ENCODE measurements at places on chromosomes 12 and 14. TPM values are rescaled to one million over a fixed set of nuclear protein-coding genes. Genes with fewer than 3 reads are reported as not detected.

HNRNPA1 gene
- total RNA-seq = 423 TPM

TRHDE gene
- 0.96 TPM for total RNA-seq

PTPRQ gene
- total RNA-seq = 0.27 TPM

KLHL33 gene
- 0.33 TPM for total RNA-seq

JPH4 gene
- total RNA-seq = 0.19 TPM

STAC3 gene
- 0.69 TPM for total RNA-seq

IFNG-AS1 gene
- total RNA-seq = 0.58 TPM

PIWIL1 gene
- not detected for total RNA-seq

STK38L gene
- total RNA-seq = 75.4 TPM

SLCO1B1 gene
- total RNA-seq = not detected

UNC119B gene
- total RNA-seq = 11.5 TPM

DNA sequence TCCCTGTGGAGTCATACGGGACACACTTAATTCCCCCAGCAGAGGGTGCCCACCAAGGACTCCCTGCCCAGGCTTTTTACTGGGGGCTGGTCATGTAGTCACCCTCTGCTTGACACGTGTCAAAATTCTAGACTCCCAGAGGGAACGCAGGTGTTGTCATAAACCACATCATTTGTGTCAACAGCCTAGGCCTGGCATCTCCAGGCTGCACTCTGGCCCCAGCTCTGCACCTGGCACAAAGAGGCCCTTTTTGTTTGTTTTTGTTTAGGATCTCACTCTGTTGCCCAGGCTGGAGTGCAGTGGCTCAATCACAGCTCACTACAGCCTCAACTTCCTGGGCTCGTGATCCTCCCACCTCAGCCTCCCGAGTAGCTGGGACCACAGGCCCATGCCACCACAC is 21.1 kb downstream of the BRI3BP start:
- DNase-seq = no peak

GRCh38 chr14:96792003-96792402 is 5.2 kb upstream of the VRK1 start:
- DNase-seq = no peak

- no peak for DNase-seq
Measured at GRCh38 chr14:52455291-52456088, 96.8 kb downstream of the TXNDC16 start.

DNA sequence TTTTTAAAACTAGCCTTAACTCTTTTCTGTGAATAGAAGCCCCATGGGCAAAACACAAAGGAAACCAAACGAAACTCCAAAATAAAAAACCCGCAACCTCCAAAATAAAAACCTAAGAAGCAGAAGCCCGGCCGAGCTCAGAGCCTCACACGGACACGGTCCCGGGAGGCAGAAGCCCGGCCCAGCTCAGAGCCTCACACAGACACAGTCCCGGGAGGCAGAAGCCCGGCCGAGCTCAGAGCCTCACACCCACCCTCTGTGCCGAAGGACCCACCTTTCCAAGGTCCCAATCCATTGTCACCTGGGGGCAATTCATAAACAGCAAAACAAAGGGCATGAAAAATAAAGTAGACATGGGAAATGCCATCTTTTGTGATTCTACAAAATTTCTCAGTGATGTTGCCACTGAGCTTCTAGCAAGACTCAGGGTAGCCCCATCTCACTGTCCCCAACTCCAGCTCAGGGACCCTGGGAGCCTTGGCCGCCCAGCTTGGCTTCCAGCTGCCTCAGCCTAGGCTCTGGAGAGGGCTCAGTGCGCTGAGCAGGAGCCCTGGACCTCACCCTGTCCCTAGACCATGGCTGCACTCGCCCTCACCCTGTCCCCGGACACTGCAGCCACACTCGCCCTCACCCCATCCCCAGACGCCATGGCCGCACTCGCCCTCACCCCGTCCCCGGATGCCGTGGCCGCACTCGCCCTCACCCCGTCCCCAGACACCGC is 82.2 kb downstream of the GALNT9 start:
- no peak for DNase-seq

GRCh38 chr14:21039585-21040369 is 2.4 kb upstream of the RNASE7 start:
- DNase-seq = no peak

DNA sequence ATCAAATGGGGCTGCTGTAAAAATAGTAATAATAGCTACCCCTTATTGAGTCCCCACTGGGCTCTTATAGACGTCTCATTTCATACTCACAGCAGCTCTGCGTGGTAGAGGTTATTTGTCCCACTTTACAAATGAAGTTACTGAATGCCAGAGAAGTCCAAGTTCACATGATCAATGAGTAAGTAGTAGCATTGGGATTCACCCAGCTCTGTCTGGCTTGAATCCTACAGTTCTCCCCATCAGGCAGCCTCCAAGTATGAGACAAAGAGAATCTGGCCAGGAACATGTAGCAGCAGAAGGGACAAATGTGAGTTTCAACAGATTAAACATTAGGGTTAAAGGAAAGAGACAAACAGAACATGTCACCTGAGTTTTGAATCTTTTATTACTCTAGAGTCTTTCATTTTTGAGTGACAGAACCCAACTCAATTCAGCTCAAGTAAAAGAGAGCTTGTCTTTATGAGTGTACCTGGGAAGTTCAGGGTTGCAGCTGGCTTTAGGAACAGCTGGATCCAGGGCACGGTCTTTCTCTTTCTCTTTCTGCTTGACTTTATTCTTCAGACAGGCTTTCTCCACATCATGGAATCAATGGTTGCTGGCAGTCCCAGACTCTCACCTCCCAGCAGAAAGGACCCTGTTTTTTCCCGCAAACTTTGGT is 64.1 kb upstream of the JDP2 start:
- no peak for DNase-seq

DNA sequence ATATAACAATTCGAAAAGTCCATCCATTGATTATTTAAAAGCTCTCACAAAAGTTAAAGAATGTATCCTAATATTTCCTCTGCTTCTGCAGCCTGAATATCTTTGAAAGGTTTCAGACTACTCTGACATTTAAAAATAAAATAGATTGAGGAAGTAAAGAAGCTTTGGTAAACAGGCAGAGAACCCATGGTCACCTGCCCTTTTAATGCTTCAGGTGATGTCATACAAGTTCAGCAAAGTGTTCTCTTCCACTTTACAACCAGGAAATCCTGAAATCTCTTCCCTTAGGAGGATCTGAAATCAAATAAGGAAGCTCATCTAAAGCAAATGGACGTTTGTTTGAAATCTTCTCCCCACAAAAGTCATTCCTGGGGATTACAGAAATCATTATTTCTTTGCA is 322.4 kb downstream of the PDZRN4 start:
- DNase-seq = no peak

- DNase-seq = no peak
Measured at GRCh38 chr14:87566991-87567390, 426.0 kb downstream of the GALC start.

GRCh38 chr14:51653079-51653774 is 1.5 kb downstream of the FRMD6 start:
- DNase-seq = no peak

DNA sequence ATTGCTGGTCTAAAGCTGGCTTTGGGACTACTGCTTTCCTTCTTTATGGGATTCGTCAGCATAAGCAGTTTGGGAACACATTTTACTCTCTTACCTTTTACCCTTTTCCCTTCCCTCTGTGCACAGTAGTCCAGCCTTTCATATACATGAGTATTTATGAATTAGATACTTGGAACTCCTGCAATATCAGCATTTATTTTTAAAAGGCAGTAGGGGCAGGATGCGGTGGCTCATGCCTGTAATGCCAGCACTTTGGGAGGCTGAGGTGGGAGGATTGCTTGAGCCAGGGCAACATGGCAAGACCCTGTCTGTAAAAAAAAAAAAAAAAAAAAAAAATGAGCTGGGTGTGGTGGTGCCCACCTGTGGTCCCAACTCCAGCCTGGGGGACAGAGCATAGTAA is 3.0 kb downstream of the NUBPL start:
- DNase-seq = no peak

DNA sequence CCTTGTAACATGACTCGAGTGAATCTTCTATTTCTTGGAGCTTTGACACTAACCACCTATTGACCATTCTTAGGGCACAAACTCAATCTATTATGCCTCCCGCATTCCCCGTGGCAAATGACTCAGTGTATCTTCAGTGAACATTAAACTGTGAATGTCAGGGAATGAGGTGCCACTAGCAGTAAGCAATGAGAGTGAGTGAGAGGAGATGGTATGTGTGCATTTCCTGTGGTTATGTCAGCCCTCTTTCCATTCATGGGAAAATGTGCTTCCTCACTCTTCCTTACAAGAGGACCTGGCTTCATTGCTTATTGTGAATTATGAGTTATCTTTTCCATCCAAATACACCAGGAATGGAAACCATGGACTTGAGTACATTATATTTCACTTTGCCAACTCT is 229.2 kb downstream of the EMP1 start:
- DNase-seq = no peak

DNA sequence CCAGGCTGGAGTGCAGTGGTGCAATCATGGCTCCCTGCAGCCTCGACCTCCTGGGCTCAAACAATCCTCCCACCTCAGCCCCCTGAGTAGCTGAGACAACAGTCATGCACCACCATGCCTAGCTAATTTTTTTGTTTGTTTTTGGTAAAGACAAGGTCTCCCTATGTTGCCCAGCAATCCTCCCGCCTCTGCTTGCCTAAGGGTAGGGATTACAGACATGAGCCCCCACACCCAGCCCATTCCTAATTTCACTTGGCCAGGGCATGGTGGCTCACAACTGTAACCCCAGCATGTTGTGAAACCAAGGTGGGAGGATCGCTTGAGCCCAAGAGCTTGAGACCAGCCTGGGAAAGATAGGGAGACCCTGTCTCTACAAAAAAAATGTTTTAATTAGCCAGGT is 9.1 kb downstream of the DAD1 start:
- no peak for DNase-seq

GRCh38 chr12:66516133-66516532 is 162.7 kb downstream of the GRIP1 start:
- DNase-seq = no peak

GRCh38 chr12:131448254-131448795 is 262.6 kb upstream of the SFSWAP start:
- no peak for DNase-seq

- no peak for DNase-seq
Measured at GRCh38 chr14:71466946-71467345, 465.3 kb upstream of the RGS6 start.

DNA sequence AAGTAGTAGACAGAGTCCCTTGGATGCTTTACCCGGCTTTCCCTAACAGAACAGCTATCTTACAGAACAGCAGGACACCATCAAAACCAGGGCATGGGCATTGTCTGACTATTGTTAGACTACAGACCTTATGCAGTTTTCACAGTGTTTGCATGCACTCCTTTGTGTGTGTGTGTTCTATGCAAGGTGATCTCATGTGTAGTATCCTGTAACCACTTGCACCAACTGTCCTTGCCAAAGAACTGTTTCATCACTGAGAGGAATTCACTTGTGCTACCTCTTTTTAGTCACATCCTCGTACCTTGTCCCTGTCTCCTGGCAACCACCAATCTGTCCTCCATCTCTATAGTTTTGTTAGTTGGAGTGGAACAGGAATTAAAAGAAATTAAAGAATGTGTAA is 183.6 kb upstream of the PZP start:
- no peak for DNase-seq

DNA sequence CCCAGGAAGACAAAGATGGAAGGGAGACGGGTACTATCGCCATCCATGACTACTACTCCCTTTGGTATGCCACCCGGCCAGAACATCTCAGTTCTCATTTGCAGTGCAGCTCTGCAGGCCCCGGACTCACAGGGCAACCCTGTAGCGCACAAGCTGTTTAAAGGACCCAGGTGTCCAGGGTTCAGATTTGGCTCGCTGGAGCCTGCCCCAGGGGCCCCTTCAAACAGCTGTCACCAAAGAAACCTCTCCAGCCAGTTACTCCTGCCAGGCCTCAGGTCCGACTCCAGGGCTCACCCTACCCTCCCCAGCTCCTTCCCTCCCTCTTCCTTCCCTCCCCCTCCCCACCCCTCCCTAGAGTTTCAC is 5.5 kb upstream of the CHD4 start:
- DNase-seq = no peak

DNA sequence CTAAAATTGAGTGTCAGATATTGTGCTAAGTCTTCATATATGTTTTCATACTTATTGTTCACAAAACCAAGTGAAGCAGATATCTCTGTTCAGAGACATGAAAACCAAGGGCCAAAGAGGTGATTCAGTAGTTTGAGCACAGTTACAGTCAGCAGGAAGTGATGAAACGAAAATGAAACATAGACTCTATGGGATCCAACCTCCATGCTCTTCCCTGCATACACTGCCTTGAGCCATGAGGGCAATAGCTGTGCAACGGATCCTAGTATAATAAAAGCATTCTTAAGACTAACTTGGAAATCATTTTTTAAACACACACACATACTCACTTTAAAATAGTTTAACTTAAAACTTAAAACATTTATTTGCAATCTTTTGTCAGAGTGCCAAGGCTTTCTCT is 27.9 kb downstream of the ESR2 start:
- DNase-seq = no peak

GRCh38 chr12:64147011-64147631 is 75.0 kb downstream of the KICS2 start:
- DNase-seq = no peak

DNA sequence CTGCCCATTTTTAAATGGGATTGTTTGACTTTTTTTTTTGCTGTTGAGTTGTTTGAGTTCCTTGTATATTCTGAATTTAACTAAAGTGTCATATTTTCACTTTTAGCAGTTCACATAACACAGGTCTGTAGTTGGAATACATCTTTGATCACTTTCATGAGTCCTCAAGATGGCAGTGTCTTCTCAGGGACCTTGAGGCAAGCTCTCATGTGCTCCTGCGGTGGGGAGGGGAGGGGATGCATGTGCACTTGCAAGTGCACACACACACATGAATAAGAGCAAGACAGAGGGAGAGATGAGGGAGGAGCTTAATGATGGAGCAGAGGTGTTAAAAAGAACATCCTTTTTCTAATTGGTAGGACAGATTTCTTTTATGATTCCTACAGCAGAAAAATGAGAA is 291.4 kb upstream of the OR4E1 start:
- no peak for DNase-seq

GRCh38 chr14:105845725-105846309 is 319.4 kb downstream of the TMEM121 start:
- no peak for DNase-seq

DNA sequence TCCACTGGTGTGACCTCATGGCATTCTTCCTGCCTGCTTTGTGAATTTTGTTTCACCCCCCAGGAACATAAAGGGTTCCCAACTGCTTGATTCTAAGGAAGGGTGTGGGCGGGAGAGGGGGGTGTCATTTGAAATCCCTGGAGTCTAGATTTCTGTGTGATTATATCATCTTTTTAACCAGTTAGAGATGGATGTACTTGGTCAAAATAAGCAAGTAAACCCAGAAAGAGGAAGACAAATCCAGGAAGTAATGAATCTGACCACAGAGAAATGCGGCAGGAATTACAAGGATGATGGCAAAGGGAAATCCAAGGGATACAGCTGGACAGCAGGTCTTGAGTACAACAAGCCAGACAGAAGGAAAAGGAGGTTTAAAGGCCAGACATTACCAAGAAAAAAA is 38.9 kb downstream of the DMAC2L start:
- DNase-seq = no peak

GRCh38 chr14:67426161-67426560 is 14.2 kb upstream of the PLEK2 start:
- DNase-seq = no peak

All from left ventricle myocardium inferior (tissue), 1 donor.